ENCODE measurements at places on chromosomes 7 and 10.

DNA sequence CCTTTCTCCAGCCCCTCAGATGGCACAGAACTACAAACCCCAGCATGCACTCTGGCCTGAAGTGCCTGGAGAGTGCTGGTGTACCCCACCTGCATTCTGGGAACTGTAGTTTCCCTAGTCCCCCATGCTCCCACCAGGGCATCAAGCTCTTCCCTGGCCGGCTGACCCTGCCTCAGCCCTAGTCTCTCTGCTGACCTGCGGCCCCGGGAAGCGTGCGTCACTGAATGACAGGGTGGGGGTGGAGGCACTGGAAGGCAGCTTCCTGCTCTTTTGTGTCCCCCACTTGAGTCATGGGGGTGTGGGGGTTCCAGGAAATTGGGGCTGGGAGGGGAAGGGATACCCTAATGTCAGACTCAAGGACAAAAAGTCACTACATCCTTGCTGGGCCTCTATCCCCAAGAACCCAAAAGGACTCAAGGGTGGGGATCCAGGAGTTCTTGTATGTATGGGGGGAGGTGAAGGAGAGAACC, 2.1 kb downstream of the NOS3 start:
- DNase-seq, result no peak

DNA sequence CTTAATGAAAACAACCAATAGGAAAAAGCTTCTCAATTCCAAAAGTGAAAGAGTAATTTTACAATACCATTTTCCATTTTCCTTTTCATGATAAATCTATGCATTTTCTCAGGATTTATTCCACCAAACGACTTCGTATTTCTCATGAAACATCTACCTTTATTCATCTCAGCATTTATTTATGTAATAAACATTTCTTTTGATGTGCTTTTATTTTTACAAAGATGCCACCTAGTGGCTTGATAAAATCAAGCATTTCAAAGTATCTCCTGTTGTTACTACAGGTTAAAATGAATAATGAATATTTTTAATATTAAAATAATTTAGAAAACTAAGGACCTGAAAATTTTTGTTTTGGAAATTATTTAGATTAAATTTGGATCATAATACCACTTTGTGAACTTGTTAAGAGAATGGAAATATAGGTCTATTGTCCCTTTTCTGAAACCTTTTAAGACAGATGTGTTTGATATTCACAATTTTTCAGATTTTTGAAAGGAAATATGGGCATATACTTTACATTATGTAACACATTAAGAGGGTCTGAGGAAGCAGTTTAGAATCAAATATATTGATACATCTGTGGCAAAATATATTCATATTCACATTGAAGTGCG, 2.7 kb upstream of the IQUB start:
- DNase-seq, result no peak

- DNase-seq, result peak; percentile 14
Measured at GRCh38 chr10:23448802-23449570, 10.1 kb downstream of the OTUD1 start.

- DNase-seq, result no peak
Measured at GRCh38 chr7:25349283-25350017, 121.2 kb upstream of the NPVF start.

DNA sequence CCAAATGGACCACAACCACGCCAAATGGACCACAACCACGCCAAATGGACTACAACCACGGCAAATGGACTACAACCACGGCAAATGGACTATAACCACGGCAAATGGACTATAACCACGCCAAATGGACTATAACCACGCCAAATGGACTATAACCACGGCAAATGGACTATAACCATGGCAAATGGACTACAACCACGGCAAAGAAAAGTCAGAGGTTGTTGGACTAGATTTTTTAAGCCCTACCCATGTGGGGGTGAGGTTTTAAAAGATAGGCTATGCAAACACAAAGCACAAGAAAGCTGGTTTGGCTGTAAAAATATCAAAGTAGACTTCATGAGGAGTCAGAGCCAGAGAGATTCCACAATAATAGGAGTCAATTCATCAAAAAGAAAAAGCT, 55.8 kb downstream of the NCAPG2 start:
- no peak for DNase-seq

- peak; percentile 93 for DNase-seq
Measured at GRCh38 chr10:15168786-15169554, 477 bp upstream of the NMT2 start.

- DNase-seq, result no peak
Measured at GRCh38 chr10:101617824-101618568, 29.9 kb downstream of the DPCD start.

All from activated CD4-positive, alpha-beta T cell treated with anti-CD3 and anti-CD28 coated beads, Interleukin-2, amount 50 U/mL, for 24 hours (primary cell).